ENCODE measurements at places on chromosomes 16 and 17.
A peak's percentile ranks its signal among the peaks of the same experiment; 100 is the strongest.

- no peak for DNase-seq
Measured at GRCh38 chr17:75418531-75418930, 13.1 kb upstream of the GRB2 start.

DNA sequence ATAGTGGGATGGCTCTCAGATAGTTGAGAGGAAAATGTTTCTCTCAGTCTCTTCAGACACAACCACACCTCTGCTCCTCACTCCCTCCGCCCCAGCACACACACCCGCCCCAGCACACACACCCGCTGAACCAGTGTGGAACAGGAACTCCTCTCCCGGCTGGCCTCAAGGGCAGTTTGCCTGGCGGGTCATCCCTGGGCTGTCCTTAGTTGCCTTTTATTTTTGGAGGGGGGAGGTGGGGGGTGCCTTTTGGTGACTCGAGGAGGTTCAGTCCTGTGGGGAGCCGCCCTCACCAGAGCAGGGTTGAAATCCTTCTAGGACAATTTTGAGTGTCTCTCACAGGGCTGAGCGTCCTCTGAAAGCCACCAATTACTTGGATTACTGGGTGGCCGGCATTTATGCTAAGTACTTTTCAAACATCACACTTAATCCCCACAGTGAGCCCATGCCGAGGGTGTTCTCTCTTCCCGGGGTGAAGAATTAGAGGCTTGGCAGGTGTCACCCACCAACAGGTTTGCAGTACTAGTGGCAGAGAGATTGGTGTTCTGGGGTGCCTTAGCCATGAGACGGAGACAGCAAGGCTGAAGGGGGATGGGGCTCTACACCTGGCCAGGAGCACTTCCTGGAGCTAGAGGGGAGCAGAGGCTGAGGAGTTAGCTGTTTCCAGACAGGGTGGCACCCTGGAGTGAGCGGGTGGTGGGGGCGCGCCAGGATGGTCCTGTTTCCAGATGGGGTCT, 2.8 kb downstream of the RASD1 start:
- no peak for DNase-seq

DNA sequence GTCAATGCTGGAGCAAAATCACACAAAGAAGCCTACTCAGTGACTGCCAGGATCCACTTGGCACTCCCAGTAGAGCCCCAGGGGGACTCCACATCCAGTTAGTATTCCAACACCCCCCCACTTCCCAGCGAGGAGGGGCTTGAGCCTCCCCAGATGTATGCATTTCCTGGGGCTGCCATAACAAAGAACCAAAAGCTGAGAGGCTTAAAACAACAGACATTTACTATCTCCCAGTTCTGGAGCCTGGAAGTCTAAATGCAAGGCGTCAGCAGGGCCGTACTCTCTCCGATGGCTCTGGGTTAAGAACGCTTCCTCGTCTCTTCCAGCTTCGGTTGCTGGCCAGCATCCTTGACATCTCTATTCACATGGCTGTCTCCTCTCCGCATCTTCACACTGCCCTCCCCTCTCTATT, 23.0 kb upstream of the GNA13 start:
- no peak for DNase-seq

- no peak for DNase-seq
Measured at GRCh38 chr17:75689441-75689873, 22.3 kb downstream of the SAP30BP start.

DNA sequence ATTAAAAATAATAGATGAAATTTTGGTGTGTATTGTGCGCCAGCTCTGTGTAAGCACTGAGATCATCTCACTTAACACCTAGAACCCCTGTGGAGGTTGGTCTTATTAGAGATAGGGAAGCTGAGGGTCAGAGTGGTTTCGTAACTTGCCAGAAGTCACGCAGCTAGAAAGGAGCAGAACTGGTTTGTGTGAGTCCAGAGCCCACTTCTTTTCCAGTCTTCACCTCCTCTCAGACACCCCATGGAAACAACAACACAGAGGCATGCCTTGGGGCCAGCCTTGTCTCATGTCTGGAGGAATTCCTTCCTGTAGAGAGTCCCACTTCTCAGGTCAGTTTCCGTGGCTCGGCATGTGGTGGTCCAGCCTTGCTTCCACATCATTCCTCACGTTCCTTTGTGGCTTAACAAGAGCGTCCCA, 16.5 kb downstream of the YPEL2 start:
- no peak for DNase-seq

- no peak for DNase-seq
Measured at GRCh38 chr16:85716680-85717038, 27.9 kb upstream of the GINS2 start.

GRCh38 chr17:62725791-62726249, 82.3 kb downstream of the MARCHF10 start:
- no peak for DNase-seq

GRCh38 chr17:32588135-32588534, 101.3 kb downstream of the CDK5R1 start:
- DNase-seq: no peak

- no peak for DNase-seq
Measured at GRCh38 chr17:50684612-50685333, 22.9 kb downstream of the ANKRD40 start.

DNA sequence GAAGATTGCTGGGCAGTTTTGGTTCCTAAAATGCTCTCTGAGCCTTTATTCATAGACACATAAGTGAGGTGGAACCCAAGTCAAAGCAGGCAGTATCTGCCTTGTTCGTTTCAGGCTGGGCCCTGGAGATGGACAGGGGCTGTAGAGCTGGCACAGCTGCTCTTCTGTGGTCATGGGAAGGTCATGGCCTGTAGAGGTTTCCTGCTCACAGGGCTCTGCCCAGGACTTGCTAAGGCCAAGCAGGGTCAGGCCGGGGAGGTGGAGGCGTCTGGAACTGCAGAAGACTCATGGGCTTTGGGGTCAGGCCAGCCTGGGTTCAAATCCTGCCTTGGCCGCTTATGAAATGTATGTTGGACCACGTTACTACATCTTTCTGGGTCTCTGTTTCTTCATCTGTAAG, 50.2 kb downstream of the IRX5 start:
- DNase-seq: no peak

- peak; percentile 52 for DNase-seq
Measured at GRCh38 chr16:84952335-84953189, 58.8 kb downstream of the ZDHHC7 start.

GRCh38 chr16:31080756-31081419, 6.7 kb downstream of the ZNF646 start:
- DNase-seq: no peak

DNA sequence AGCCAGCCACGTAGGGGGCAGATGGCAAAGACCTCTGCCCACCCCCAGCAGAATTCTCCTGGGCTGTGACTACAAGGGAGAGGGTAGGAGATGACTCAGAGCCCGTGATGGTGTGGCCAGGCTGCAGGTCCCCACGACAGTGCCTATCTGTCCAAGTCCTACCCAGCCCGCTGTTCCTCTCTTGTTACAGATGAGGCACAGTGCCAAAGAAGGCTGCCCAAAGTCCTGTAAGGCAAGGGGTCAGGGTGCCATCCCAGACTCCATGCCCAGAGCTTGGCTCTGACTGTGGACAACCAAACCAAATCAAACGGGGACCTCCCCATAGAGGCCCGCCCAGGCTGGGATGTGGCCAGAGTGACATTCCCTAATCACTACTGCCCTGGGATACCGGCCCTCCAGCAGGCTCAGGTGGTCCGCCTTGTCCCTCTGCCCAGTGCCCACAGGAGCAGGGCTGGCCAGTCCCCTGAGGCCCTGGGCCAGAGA, 12.6 kb upstream of the BCAR1 start:
- DNase-seq: no peak

- no peak for DNase-seq
Measured at GRCh38 chr17:48593126-48593829, at the start of gene HOXB5. Gene HOXB5, minus strand, starts transcription at chr17:48593779. Its CDS starts 97 bp downstream, at chr17:48593682.

DNA sequence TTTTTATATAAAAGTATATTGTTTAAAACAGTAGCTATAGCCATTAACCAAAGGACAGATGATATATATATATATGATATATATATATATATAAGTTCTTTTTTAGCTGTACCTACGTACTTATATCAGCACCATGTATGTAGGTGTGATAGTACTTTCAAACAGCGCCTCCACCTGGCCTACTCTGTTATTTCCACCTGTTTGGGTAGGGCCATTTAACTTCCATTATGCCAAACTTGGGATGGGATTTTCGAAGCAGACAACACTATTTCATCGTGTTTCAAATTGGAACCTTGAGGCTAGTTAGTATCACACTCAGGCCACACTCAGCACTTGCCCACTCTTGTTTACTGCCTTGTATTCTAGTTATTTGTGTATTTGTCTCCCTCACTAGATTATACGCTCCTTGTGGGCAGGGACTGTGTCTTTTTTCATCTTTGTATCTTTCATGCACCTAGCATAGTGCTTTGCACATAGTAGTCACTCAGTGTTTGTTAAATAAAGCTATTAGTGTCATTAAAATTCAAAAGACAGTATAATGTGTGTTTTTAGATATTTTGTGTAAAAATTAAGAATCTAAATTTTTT, 11.8 kb upstream of the CLTC start:
- DNase-seq: peak; percentile 12

GRCh38 chr17:56978441-56979090, 635 bp downstream of the SCPEP1 start:
- DNase-seq: no peak

DNA sequence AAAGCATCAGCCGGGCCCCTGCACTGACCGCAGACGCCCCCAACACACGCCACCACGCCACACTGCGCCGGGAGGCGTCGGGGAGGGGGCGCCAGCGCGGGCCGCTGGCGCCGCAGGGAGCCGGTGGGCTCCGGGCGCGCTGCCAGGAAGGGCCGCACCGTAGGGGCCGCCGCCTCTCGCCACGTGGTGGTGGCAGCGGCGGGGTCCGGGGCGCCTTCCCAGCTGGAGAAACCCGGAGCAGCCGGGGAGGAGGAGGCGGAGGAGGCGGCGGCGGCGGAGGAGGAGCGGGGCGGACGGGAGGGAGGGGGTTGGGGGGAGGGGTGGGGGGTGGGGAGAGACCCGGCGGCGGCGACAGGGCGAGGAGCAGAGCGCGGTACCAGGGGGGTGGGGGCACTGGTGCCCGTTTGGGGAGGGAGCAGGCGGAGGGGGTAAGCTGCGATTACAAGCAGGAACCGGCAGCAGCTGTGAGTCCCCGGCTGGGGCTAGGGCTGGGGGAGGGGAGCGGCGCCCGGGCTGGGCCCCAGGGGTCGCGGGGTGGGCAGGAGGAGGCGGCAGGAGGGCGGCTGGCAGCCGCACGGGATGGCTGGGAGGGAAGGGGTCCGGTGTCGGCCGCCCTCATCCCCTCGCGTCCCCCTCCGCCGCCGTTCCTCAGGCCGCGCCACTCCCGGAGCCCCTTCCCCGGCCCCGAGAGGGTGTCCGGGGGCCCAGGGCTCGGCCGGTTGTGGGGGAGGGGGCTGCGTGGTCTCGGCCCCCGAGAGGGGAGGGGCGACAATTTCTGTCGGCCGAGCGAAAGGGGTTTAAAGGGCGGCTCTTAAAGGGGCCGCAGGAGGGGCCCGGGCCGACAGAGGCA, at the start of gene TBKBP1:
Gene TBKBP1 (plus strand): TSS at position 431 of the 850 bp plus-strand sequence. CDS start 1,952 bp downstream, outside the sequence.
- DNase-seq: no peak

- no peak for DNase-seq
Measured at GRCh38 chr17:41322903-41323895, 7.7 kb upstream of the KRTAP17-1 start.

Data from stimulated activated CD4-positive, alpha-beta T cell treated with anti-CD3 and anti-CD28 coated beads, TNF-alpha, amount 100 ng/mL, for 24 hours (primary cell).